ENCODE measurements at places on chromosomes 12 and 14.

DNA sequence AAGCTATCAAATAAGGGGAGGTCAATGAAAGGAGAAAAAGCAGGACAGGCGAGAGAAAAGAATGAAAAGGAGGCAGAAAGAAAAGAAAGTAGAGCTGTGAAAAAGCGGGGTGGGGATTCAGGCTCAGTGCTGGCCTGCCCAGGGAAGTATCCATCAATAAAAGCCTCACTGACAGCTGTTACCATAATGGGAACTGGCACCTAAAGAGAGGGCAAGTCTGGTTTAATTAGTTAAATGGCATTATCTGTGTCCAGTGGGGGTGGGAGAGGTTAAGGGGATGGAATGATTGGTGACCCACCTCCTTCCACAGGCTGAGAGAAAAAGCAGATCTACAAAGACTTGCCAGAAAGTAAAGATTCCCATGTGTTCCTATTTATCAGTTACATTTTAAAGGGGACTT, 7.4 kb downstream of the SALL2 start:
- no peak for DNase-seq

GRCh38 chr12:56521209-56521589, 421 bp upstream of the RBMS2 start:
- DNase-seq = no peak

DNA sequence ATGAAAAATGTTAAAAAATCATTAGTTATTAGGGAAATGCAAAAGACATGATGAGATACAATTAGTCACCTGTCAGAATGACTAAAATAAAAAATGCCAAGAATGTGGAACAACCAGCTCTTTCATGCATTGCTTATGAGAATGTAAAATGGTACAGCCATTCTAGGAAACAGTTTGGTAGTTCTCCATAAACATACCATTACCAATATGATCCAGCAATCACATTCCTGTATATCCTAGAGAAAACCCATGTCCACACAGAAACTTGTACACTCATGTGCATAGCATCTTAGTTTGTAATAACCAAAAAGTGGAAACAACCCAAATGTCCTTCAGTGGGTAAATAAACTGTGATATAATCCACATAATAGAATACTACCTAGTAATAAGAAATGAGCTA, 245.7 kb downstream of the FUT8 start:
- DNase-seq = no peak

DNA sequence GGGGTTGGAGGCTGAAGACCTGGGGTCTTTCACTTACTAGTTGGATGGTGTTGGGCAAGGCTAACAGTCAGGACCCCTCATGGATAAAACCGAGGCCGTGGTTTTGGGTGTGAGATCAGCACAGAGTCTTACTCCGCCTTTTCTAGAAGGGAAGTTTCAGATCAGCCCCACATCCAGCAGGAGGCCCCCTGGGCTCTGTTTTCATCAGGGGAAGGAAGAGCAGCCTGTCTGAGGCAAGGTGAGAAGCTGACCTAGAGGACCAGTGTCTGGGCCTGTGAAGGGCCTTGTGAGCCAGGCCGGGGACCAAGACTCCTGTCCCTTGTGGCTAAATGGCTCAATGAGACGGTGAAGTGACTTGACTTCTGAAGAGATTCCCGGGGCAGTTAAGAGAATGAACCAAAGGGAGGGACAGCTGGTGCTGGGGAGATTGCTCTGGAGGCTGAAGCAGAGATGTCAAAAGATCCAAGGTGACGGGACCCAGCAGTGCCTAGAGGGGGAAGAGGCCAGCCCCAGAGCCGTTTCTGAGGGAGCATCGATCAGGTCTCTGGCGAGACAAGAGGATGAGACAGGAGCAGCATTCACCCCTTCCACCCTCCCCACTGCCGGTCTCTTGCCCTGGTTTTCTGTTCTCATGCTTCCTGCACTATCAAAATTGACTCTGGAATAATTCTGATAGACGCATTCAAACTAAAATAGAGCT, 40.1 kb upstream of the TSPAN9 start:
- no peak for DNase-seq

- DNase-seq = no peak
These were observed 469.1 kb downstream of the PRKD1 start for GRCh38 chr14:29458547-29458946.

DNA sequence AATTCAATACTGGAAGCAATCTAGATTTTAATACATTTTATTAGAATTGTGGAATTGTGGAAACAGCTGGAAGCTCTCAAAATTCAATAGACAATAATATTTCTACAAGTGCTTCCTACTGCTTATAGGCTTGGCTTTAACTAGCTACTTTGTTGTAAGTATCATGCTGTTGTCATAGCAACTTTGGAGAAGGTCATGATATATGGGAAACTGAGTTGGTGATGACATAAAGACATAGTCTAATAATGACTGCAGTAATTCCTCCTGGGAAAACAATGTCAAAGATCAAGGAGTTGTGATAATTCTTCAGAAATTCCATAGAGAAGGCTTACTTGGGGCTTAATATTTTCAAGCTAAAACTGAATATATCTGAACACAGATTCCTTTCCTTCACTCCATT, 266.6 kb downstream of the KIF21A start:
- DNase-seq = no peak

DNA sequence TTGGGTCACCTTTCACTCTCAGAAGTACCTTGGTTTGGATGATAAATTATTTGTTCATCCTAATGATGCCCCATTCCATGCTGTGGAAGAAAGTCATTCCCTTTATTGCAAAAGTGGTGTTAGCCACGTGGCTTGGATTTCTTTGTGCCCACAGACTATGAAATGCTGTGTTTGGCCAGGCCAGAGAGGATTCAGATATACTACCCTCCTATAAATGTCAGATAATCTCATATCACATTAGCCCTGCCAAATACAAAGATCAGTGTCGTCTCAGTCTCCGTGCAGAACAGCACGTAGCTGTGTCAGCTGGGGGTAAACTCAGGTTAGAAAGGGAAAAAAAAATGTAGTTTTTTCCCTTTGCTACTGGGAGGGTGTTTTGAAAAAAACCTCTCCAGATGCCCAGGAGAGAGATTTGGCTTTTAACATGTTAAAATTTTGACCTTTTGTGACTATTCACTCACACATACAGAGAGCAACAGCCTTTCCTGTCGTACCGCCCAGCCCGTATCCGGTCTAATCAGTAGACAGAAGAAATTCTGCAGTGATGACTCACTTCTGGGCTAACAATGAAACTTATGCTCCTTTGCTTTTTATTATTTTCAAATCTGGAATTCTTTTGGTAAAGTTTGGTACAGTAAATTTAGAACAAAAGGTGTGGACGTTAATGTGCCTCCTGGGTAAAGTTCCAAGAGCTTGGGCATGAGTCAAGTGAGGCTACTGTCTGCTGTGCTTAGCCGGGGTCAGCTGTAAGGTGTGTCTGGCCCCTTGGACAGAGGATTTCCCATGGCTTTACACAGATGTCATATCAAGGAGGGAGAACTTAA, 8.5 kb upstream of the PTPRB start:
- no peak for DNase-seq

DNA sequence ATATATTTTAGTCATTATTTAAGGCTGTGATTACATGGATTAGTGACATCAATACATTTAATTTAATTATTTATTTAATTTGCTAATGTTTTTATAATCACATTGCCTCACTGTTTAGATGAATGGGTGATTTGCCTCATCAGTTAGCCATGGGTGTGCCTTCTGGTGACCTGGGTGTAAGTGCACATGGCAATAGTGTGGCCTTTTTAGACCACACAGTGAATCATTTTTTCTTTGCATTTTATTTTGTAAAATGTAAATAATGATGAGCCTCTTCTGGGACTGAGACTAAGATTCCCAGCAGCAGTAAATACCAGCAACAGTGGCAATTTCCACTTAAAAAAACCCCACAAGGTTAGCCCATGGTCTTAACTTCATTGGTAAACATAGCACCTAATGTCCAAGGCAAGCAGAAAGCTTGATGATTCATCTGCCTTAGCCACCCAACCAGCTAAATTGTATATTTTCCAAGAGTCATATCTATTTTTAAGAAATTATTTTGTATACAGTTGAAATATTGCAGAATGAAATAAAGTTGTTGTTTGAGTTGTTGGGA, 235.9 kb upstream of the NOVA1 start:
- no peak for DNase-seq

DNA sequence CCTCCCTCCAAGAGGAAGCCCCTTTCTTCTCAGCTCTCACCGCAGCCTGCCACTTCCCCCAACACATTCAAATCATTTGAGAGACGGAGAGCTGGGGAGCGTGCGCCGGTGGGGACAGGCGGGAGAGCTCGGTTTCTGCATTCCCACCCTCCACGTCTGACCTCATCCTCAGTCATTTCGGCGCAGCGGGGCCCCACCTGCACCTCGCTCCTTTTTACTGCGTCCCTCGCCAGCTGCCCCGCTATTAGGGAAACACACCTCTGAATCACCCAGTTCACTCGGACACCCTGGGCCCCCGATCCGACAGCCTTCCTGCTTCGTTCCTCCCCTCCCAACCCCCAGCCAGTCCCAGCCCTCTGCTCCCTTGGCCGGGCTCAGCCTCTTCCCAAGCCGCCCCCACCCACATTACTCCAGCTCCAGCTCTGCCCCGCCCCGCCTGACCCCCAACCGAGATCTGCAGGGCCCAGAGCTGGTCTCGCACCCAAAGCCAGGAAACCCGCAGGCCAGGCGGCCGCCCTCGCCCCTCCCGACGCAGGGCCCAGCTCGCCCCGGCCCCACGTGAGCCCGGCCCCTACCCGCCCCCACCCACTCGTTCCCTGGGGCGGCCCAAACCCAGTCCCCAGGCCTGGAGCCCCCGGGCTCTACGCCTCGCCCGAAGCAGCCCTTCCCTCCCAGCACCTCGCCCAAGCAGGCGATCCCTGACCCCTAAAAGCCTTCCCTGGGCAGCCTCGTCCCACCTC, 783 bp downstream of the CORO1C start:
- DNase-seq = peak; percentile 47

GRCh38 chr14:36047912-36048311, 128.6 kb downstream of the PTCSC3 start:
- no peak for DNase-seq

DNA sequence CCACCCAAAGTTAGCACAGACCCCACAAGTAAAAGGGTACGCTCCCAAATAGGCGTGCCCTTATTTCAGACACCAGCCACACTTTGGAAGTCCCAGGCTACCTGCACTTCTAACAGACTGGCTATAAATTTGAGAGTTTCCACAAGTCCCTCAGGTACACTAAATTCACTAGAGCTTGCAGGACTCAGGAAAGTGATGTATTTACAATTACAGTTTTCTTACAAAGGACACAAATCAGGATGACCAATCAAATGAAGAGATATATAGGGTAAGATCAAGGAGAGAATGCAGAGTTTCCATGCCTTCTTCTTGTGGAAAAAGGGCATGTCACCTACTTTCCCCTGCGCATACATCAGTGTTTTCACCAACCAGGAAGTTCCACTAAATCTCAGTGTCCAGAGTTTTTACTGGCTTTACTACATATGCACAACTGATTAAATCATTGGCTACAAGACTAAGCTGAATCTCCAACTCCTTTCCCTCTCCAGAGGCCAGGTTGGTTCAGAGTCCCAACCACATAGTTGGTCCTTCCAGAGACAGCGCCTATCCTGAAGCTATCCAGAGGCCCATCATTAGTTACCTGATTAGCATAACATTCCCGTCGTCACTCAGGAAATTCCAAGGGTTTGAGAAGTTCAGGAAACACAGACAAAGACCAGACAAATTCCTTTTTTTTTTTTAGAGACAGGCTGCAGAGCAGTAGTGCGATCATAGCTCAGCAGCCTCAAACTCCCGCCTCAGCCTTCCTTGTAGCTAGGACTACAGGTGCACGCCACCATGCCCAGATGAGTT, 84.2 kb downstream of the DENND5B start:
- no peak for DNase-seq

- no peak for DNase-seq
These were observed 12.8 kb downstream of the TMCC3 start for GRCh38 chr12:94637390-94638113.

- DNase-seq = no peak
These were observed 121.3 kb upstream of the CCND2 start for GRCh38 chr12:4152145-4152795.

All from germinal center (tissue), 1 donor.